ENCODE measurements at places on chromosomes 3 and 15.

- no peak for DNase-seq
Observed at GRCh38 chr3:41462103-41462691, 262.9 kb downstream of the CTNNB1 start.

DNA sequence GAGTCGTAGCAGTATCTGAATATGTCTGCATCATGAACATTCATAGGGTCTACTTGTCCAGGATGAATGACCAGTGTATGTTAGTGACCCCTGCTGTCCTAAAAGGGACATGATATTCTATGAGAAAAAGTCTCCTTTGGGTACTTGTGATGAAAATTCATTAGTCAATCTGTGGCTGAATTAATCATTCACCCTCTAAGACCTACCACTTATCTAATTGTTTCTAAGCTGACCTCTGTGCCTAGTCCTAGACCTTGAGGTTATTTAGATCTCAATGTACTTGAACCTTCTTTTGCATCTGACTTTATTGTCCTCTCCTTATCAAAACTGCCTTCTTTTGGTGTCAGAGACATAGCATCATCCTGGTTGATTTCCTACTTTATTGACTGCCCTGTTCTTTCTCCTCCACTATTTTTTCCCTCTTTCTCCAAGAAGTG lies 799.3 kb downstream of the DIPK2A start:
- DNase-seq = peak; percentile 54

- no peak for DNase-seq
Observed at GRCh38 chr3:194305356-194306108, 45.6 kb downstream of the CPN2 start.

GRCh38 chr3:172562871-172563865 lies 39.9 kb upstream of the TNFSF10 start:
- peak; percentile 71 for DNase-seq

DNA sequence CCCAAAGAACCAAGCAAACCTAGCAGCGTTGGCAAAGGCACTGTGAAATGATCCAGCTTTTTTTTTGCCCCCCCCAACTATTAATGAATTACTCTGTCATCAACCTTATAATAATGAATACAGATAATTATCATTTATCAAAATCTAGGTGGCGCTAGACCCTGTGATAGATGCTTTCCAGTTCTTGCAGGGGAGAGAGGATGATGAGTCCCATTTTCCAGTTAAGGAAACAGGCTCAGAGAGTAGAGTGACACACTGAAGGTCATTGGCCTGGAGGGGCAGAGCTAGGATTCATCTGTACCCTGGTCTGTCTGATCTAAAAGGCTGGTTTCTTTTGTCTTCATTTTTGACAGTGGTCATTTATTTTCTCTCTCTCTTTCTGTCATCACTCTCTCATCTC lies 5.0 kb downstream of the ACOX2 start:
- DNase-seq = peak; percentile 64

DNA sequence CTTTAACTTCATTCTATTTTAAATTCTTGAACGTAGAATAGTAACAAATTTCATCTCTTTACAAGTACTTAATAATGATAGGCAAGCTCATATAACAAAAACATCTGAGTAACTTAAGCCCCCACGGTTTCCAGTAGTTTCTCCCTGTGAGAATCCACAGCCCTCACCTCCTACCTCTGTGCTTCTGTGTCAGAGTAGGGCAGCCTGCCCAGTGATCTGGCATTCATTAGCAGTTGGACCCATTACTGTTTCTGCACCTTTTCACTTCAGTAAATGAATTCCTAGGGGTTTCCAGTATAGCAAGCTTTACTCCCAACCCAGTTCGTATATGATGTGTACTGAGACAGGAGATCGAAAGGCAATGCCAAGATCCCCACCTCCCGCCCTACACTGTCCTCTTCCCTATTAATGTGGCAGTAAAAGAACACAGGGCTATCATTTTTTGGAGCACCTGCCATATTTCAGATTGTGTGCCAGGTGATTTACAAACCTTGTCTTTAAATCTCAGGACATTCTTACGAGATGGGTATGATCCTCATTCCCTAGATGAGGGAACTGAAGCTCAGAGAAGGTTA lies 40.8 kb downstream of the EIF2AK4 start:
- no peak for DNase-seq

- DNase-seq = peak; percentile 38
Observed at GRCh38 chr15:85313339-85313738, 67.1 kb upstream of the AKAP13 start.

GRCh38 chr15:26665957-26666791 lies 106.7 kb downstream of the GABRB3 start:
- DNase-seq = no peak

DNA sequence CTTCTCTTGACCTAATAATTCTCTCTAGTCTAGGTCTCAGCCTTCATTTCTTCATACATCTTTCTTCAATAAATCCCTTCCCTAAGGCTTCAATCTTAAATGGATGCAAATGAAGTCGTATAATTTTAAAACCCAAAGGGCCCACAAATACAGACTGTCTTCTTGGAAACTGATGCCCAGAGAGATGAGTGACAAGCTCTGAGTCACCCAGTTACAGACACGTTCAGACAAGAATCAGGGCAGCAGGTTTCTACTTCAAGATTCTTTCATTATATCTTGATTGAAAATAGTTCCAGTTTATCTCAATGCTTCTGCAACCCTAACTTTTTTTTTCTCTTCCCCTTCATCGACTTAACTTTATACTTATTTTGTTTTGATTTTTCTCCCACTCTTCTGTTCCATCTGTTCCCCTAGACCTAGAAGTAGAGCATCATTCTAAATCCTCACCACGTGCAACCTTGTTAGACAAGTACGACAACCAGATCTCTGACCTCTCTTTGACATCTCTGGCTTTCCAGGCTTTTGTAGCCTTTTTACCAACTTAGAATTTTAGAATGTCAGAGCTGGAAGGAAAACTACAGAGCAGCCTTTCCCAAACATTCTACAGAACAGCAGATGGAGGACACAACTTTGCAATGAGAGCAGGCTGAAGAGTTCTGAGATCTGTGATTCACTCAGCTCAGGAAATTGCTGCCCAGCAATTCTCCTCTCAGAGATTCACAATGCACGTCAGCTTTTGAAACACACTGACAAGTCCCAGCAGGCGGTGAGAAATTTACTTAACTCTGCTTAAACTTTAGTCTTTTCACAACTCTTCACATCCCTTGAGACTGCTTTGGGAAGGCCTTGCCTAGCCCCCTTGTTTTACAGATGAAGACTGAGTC lies 25.3 kb downstream of the NCEH1 start:
- peak; percentile 54 for DNase-seq

DNA sequence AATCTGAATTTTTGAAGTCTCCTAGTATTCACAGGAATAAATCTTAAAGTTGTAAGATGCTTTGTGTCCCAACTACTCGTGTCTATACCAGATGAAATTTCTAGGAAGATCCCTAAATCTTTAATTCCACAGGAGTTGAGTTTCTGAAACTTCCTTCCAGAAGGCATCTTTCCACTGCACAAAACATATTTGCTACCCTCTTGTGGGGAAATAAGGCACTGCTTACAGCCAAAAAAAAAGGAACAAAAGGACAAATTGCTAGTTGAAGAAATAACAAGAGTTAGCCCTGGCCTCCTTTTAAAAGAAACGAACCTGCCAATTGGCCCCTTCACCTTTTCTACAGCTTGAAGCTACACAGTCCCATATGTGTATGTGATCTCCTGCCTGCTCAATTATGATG lies 54.0 kb downstream of the TAFA4 start:
- peak; percentile 3 for DNase-seq

GRCh38 chr3:77967621-77968020 lies 927.7 kb downstream of the ROBO2 start:
- no peak for DNase-seq

- no peak for DNase-seq
Observed at GRCh38 chr3:49412632-49413337, 562 bp downstream of the TCTA start.

DNA sequence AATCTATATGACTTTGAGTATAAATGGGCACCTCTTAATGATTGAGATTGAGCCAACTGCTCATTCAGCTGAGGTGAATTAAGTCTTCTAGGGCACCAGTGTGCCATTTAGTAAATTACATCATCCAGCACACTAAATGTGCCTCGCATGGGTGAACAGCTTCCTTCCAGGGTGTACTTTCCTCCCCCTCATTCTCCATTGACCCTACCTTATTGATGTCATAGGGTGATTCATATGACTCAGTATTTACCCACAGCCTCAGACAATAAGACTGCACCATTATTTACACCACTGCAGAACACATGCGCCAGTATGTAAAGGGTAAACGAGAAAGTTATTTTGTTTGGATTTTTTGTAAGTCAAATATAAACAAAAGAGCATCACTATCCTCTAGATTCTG lies 185.2 kb upstream of the ARL6 start:
- DNase-seq = no peak

DNA sequence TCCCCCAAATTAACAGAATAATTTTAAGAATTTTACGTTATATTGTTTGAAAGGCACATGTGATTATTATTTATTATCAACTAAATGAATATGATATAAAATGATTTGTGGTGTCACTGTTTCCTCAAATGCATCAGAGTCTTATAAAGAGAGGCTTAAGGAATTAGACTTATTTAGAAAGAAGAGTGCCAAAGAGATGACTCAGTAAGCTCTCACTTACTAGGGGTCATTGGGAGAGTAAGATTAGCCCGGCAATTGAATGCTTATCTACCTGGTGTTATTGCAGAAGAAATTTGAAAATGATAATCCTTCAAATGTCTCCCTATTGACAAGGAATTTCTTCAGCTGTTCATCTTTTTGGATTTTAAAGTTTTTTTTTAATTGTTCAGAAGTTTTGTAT lies 408.7 kb downstream of the OXSM start:
- DNase-seq = no peak

- DNase-seq = no peak
Observed at GRCh38 chr3:59831394-59831793, 781.6 kb upstream of the CFAP20DC start.

DNA sequence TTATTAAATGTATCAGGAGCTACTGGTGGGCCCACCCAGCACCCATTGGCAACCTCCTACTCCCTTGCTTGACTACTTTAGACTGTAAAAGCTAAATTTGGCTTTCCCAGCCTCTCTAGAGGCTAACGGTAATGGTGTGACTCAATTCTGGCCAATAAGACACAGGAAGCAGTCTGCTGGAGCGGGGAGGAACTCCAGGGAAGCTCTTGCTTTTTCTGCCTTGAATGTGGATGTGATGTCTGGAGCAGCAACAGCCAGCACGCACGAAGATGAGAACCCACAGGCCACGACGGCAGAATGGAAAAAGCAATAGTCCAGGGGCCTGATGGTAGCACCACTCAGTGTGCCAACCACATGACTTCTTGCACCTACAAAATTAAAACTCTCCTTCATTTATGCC lies 39.9 kb downstream of the RAB6B start:
- peak; percentile 39 for DNase-seq

DNA sequence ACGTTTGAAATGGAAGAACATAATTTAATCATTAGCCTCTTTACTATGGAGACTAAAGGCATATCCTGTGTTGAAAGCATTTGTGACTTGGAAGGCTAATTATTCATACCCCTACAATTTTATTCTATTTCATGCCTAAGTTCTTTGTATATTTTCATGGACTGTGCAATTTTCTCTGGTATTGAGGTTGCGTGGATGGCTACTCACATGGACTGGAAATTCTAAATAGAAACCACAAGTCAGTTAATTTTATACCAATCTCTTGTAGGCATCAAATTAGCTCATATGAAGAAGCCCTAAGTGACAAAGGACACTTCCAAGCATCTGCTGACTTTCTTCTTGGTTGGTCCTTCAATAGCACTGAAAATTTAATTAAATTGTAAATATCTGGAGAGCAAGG lies 1353.5 kb downstream of the ROBO1 start:
- DNase-seq = no peak
